ENCODE measurements at places on chromosomes 2 and 18.

GRCh38 chr2:194720462-194720861 lies 936.6 kb upstream of the SLC39A10 start:
- no peak overlapping the region for H3K4me3 ChIP-seq
- no peak for DNase-seq
- H3K27ac ChIP-seq = no peak overlapping the region
- no peaks in the 10 kb centered on the region for H3K27me3 ChIP-seq

- H3K27me3 ChIP-seq = no peaks in the 10 kb centered on the region
- no peaks in the 10 kb centered on the region for H3K36me3 ChIP-seq
- no peak overlapping the region for H3K4me3 ChIP-seq
- H3K4me1 ChIP-seq = no peaks in the 10 kb centered on the region
Observed at GRCh38 chr18:26777351-26778053, 88.0 kb downstream of the AQP4 start.

DNA sequence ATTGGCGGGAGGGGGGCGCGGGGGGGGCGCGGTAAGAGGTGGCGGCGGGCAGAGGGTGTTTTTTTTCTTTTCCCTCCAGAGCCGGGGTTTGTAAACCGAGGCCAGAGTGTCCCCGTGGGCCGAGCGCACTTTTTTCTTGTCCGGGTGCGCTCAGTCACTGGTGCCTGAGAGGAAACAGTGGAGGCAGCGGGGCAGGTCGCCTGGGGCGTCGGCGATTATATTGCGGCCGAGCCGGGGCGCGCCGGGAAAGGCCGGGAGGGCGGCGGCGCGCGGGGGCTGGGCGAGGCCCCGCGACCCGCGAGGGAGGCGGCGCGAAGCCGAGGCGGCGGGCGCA lies 275 bp downstream of the HOXD8 start:
- DNase-seq = no peak
- no peak overlapping the region for H3K4me3 ChIP-seq
- no peak overlapping the region for H3K27ac ChIP-seq
- H3K27me3 ChIP-seq = peaks cover 88% of the 10 kb centered on the region
- no peaks in the 10 kb centered on the region for H3K36me3 ChIP-seq

GRCh38 chr2:26246818-26247217 lies 2.1 kb downstream of the HADHB start:
- H3K4me3 ChIP-seq = peak overlapping the region; percentile 95
- peaks cover 33% of the 10 kb centered on the region for H3K36me3 ChIP-seq
- DNase-seq = no peak
- H3K4me1 ChIP-seq = peaks cover 53% of the 10 kb centered on the region
- no peak overlapping the region for H3K27ac ChIP-seq

GRCh38 chr2:98393354-98393753 lies 47.1 kb downstream of the CNGA3 start:
- H3K27ac ChIP-seq = no peak overlapping the region
- H3K36me3 ChIP-seq = no peaks in the 10 kb centered on the region

DNA sequence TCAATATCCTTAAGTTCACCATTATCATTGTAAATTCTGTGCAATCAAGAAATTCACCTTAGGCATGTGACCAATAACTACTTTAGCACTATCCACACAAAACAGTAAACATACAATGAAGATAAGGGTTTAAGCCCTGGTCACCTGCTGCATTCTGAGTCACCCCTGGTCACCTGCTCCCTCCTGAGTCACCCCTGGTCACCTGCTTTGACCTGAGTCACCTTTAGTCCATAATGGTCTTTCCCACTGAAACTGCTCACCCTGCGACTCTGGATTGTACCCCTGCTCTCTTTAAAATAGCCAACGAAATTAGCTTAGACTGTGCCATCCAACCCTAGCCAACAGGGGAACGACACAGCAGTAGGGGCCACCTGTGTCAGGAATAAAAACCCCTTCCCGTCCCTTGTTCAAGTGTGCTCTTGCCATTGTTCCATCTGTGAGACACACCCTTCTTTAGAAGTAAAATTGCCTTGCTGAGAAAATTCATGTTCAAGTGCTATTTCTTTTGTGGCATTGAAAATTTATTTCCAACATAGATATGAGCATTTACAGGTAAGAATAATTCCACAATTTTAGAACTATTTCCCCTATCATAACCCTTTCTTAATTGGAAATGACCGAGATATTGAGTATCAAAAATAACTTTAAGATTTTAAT lies 902.8 kb downstream of the DSC3 start:
- no peaks in the 10 kb centered on the region for H3K27me3 ChIP-seq
- H3K4me1 ChIP-seq = no peaks in the 10 kb centered on the region
- no peak for DNase-seq
- H3K36me3 ChIP-seq = no peaks in the 10 kb centered on the region

DNA sequence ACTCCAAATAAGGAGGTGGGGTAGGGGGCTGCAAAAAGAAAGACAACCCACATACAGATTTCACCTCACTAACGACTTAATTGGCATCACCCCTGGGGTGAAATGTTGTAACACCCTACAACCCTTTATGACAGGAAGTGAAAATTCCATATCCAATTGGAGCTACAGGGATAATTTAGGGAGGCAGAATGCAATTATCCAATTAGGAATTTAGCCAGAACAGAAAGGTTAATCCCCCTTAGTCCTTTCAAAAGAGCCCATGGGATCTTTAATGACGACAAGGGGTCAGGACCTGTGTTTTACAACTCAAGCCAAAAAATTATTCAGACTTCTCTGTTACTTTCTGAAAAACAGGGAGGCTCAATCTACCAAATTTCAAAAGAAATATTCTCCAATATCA lies 1027.1 kb downstream of the TMEM182 start:
- DNase-seq = no peak
- H3K4me3 ChIP-seq = no peak overlapping the region
- no peak overlapping the region for H3K27ac ChIP-seq
- no peaks in the 10 kb centered on the region for H3K27me3 ChIP-seq

- DNase-seq = no peak
- H3K27me3 ChIP-seq = peaks cover 6% of the 10 kb centered on the region
- peaks cover 7% of the 10 kb centered on the region for H3K4me1 ChIP-seq
Observed at GRCh38 chr2:60351802-60352201, 201.7 kb downstream of the BCL11A start.

- peaks cover 7% of the 10 kb centered on the region for H3K27me3 ChIP-seq
- H3K27ac ChIP-seq = no peak overlapping the region
- DNase-seq = no peak
- no peaks in the 10 kb centered on the region for H3K36me3 ChIP-seq
- H3K4me1 ChIP-seq = no peaks in the 10 kb centered on the region
Observed at GRCh38 chr2:223725494-223725893, 111.9 kb downstream of the AP1S3 start.

DNA sequence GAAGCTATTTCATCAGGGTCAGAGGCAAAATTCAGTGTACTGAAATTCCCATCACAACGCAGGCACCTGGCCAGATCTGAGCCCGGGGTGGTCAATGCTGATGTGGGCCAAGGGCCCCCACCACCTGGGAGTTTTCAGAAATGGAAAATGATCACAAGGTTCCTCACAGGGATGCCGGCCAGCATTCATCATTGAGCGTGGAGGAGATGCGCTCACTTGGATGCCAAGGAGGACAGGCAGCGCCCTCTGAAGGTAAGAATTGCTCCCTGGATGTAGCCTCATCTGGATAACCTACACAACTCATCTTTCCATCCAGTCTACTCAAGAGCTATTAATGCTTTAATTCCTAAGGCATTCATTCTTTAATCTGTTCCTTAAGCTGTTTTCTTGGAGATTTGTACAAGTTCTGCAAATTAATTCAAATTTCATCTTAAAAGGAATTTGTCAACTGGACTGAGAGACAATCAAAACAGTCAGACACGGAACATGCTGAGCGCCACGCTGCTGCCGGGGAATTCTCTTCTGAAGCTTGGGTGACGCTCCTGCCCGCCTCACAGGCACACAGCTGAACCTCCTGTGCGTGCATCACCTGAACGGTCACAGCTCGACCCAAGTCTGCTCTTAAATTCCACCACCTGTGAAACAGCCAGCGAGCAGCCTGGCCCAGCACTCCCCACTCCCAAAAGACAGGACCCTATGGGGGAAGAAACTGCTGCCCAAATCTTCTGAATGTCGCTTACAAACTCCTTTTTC lies 206.7 kb downstream of the HDAC4 start:
- no peak overlapping the region for H3K4me3 ChIP-seq
- H3K4me1 ChIP-seq = peaks cover 17% of the 10 kb centered on the region
- H3K36me3 ChIP-seq = peaks cover 60% of the 10 kb centered on the region
- no peak overlapping the region for H3K27ac ChIP-seq

DNA sequence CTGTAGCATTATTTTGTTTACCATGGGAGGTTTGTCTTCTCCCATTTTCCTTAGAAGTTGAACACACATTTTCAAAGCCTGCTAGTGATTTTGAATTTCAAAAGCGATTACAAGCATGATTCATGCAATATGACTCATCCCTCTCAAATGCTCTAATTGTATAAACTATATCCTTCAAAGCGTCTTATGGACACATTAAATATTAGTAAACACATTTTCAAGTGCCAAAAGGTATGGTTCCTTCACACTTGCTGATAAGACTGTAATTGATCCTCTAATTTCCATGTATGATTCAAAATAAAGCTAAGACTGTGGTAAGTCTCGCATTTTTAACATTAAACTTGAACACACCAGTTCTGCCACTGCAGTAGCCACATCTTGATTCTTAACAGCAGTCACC lies 512.9 kb downstream of the LRRTM4 start:
- no peaks in the 10 kb centered on the region for H3K4me1 ChIP-seq
- H3K4me3 ChIP-seq = no peak overlapping the region
- H3K27me3 ChIP-seq = no peaks in the 10 kb centered on the region
- H3K27ac ChIP-seq = no peak overlapping the region

DNA sequence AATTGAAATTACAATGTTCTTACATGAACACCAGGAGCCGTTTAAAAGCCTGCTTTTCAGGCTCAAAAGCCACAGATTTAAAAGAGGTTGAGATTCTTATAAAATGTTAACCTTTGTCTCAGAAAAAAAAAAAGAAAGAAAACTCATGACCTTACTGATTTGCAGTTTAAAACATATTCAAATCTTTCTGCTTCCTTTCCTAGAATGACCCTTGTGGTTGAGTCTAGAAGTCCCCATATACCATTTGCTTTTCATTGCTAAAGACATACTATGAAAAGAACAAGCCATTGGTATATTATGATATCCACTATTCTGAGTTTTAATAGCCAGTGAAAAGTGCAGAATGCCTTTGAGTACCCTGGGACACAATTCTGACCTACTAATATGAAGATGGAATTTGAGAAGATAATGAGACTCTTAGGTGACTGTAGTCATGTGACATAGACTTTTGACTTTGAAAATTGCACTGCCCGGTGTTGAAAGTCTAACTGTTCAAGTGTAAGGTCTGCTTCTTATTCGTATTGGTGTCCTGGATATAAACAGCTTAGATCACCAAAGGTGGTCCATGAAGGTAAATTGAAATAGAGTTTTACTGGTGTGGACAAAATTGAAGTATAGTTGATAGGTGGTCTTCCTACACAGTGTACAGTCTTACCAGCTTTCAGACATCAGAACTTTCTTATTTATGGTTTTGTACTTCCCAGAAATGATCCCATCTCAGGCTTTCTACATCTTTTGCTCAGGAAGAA lies 117.0 kb downstream of the DOCK10 start:
- no peaks in the 10 kb centered on the region for H3K27me3 ChIP-seq
- H3K36me3 ChIP-seq = peaks cover 82% of the 10 kb centered on the region
- peaks cover 91% of the 10 kb centered on the region for H3K4me1 ChIP-seq
- peak overlapping the region; percentile 70 for H3K4me3 ChIP-seq
- DNase-seq = no peak

DNA sequence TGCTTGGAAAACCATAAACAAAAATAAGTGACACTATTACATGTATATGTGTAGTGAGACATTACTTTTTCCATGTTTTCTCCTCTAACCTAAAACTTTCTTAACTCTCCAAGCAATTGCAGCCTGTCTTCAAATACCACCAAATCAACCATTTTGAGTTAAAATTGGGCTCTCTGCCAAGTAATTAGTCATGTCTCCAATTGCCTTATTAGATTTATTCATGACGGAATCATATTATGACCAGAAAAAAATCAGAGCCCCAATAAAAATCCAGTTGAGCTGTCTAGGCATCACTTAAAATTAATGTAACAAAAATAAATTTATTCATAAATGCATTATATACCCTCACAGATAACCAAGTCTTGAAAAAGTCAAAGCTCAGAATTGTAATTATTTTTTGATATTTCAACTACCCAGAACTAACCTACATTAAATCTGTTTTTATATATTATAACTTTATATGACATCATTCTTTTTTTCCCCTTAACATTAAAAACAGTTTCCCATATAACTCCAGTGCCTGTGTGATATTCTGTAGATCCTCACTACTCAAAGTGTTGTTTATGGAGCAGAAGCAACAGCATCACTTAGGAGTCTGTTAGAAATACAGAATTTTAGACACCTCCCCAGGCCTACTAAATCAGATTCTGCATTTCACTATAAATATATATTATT lies 157.0 kb downstream of the ERBB4 start:
- H3K36me3 ChIP-seq = no peaks in the 10 kb centered on the region
- H3K27me3 ChIP-seq = no peaks in the 10 kb centered on the region
- no peaks in the 10 kb centered on the region for H3K4me1 ChIP-seq
- no peak overlapping the region for H3K27ac ChIP-seq

DNA sequence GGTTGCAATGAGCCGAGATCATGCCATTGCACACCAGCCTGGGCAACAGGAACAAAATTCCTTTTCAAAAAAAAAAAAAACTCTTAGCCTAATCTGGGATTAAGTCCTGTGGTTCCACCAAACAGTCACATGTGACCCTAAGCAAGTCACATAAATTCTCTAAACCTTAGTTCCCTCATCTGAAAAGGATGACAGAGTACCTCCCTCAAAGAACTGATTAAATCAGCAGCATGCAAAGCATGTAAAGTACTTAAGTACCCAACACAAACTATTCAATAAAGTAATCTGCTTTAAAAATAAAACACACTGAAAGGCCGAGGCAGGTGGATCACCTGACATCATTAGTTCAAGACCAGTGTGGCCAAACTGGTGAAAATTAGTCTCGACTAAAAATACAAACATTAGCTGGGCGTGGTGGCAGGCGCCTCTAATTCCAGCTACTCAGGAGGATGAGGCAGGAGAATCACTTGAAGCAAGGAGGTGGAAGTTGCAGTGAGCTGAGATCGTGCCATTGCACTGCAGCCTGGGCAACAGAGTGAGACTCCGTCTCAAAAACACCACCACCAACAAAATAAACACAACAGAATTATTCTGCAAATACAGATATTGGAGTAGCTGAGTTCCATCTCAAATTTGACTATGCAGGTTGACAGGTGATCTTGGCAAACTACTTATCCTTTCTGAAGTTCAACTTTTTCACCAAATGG lies 7.0 kb downstream of the USP34 start:
- no peaks in the 10 kb centered on the region for H3K27me3 ChIP-seq
- peaks cover 69% of the 10 kb centered on the region for H3K4me1 ChIP-seq
- peaks cover 47% of the 10 kb centered on the region for H3K36me3 ChIP-seq
- no peak for DNase-seq
- H3K4me3 ChIP-seq = no peak overlapping the region
- H3K27ac ChIP-seq = peak overlapping the region; percentile 47

DNA sequence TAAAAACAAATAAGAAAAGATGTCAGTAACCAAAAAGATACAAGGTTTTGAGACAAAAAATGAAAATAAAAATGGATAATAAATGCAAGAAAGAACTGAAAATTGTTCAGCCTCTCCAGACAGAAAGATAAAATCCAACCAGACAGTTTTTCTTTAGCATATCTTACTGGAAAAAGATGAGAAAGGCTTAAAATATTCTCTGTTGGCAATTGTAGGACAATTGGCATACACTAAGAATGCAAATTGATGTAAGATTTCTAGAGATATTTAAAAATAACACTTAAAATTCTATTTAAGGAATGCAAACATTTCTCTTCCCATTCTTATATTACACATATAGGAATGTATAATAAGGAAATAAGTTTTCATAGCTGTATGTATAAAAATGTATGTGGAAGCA lies 590.6 kb downstream of the DSC3 start:
- no peaks in the 10 kb centered on the region for H3K4me1 ChIP-seq
- DNase-seq = no peak
- no peaks in the 10 kb centered on the region for H3K27me3 ChIP-seq
- H3K4me3 ChIP-seq = no peak overlapping the region
- H3K27ac ChIP-seq = no peak overlapping the region
- H3K36me3 ChIP-seq = no peaks in the 10 kb centered on the region

Data from activated T-cell treated with anti-CD3 and anti-CD28 coated beads, Interleukin-2, amount 50 U/mL, for 24 hours (primary cell).